ENCODE measurements at places on chromosomes 7 and 10.

DNA sequence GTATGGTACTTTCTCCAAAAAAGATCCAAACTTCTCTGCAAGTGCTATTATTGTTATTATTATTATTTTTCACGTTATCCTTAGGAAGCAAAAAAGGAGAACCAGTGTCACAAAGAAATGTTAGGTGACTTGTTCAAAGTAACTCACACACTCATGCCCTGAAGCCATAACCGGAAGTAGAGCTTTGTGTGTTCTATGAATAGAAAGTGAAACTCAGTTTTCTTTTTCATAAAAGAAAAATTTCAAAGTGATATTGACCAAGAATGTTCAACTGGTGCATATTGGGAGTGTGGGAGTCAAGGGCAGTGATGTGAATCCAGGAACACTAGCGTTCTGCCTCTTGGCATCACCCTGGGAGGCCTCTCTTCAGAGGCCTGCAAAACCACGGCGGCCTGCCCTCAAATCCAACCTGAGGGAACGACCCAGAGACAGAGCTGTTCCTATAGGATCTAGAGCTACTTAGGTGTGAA is 106.1 kb downstream of the PRKCQ start:
- DNase-seq = no peak

- DNase-seq = no peak
Measured at GRCh38 chr7:142685877-142686508, 63.3 kb upstream of the PRSS1 start.

- DNase-seq = peak; percentile 64
Measured at GRCh38 chr10:124614003-124614659, 130.0 kb downstream of the FAM53B start.

DNA sequence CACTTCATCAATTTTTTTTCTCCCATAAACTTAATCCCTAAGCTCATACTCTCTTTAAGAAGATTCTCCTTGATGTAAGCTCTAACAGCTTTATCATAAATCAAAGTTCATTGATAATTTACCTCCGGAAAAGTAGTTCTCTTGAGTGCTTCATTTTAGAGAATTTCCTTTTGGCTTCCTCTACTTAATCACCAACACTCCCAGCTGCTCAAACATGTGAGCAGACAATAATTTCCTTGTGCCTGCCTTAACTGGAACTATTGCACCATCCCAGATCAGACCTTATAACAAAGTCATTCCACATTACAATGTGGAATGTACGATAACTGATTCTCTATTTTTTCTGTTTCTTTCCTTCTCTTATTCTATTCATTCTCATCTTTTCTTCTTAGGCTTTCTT is 5.9 kb downstream of the FEZF1 start:
- DNase-seq = no peak

DNA sequence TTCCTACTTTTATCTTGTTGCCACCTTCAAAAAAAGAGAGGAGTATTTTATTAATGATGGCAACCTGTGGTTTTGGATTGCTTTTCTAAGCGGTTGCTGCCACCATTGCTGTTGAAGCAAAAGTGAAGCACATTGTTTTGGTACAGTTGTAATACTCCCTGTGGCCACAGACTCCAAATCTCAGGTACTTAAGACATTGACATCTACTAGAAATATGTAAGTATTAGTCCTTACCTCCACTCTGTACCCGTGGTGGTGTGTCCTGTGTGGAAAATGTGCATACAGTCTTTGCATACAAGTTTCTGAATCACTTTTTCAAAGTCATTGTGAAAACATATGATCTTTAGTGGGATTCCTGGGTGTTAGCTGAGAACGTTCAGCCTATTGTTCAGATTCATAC is 85.7 kb downstream of the ANLN start:
- DNase-seq = no peak

Measured in stimulated activated CD4-positive, alpha-beta T cell treated with anti-CD3 and anti-CD28 coated beads, Interleukin-2, amount 100 ng/mL, for 48 hours (primary cell).